ENCODE measurements at places on chromosomes 12 and 14. TPM values are rescaled to one million over a fixed set of nuclear protein-coding genes. Genes with fewer than 3 reads are reported as not detected.

Gene TDRD9
- total RNA-seq, result 12.0 TPM

Gene AQP6
- total RNA-seq, result not detected

Gene STK38L
- total RNA-seq, result 227 TPM

Gene TEX22
- not detected for total RNA-seq

Gene SPTB
- 5.6 TPM for total RNA-seq

Gene A2M
- 1,118 TPM for total RNA-seq

Gene MYO1H
- not detected for total RNA-seq

Gene NANOG
- total RNA-seq, result 0.35 TPM

Gene CLEC4D
- total RNA-seq, result not detected

Gene RDH16
- 0.71 TPM for total RNA-seq

Gene TMEM132C
- 0.56 TPM for total RNA-seq

Gene SERPINA9
- not detected for total RNA-seq

Gene MAP3K9
- 1.1 TPM for total RNA-seq

Gene NKX2-1
- not detected for total RNA-seq

Gene KRT3
- total RNA-seq, result not detected

Gene SRSF5
- total RNA-seq, result 264 TPM

Gene FGF6
- total RNA-seq, result not detected

Gene ALG10B
- 6.2 TPM for total RNA-seq

Gene TMEM30B
- total RNA-seq, result 51.0 TPM

Gene MMP17
- total RNA-seq, result 4.6 TPM

Gene CCDC175
- not detected for total RNA-seq

Gene ACRBP
- total RNA-seq, result 5.1 TPM

Gene CMA1
- not detected for total RNA-seq

Gene BLTP3B
- 62.5 TPM for total RNA-seq

Gene RNF41
- 76.5 TPM for total RNA-seq

Gene KLRC4
- total RNA-seq, result 4.2 TPM

Gene VDR
- total RNA-seq, result 10.3 TPM

Gene TMEM119
- total RNA-seq, result 4.1 TPM

Gene DNAJC22
- total RNA-seq, result 0.68 TPM

Gene CYP27B1
- total RNA-seq, result 0.81 TPM

Gene DUSP6
- total RNA-seq, result 103 TPM

Gene SAMD15
- not detected for total RNA-seq

Gene ANKLE2
- total RNA-seq, result 78.0 TPM

Gene AMN
- total RNA-seq, result 2.4 TPM

Gene SRRM4
- total RNA-seq, result 0.21 TPM

Gene CDK17
- 30.7 TPM for total RNA-seq

Gene KLHDC1
- total RNA-seq, result 10.8 TPM

Gene CLEC4C
- not detected for total RNA-seq

Gene DDN
- total RNA-seq, result not detected

Gene SLC10A1
- total RNA-seq, result not detected

Gene ISCA2
- total RNA-seq, result 22.2 TPM

Gene LRRK2
- 32.0 TPM for total RNA-seq

Gene MMP14
- 160 TPM for total RNA-seq

Gene RASSF8
- total RNA-seq, result 86.6 TPM

Gene PZP
- not detected for total RNA-seq

Gene SYCP3
- not detected for total RNA-seq

Gene KRT7
- total RNA-seq, result 24.1 TPM

Gene IL31
- total RNA-seq, result not detected

Gene PRICKLE1
- 11.5 TPM for total RNA-seq

Gene DAAM1
- total RNA-seq, result 35.9 TPM

Gene OR6C68
- not detected for total RNA-seq

Gene CLEC4A
- 4.2 TPM for total RNA-seq
